ENCODE measurements at places on chromosomes 3 and 15.

GRCh38 chr15:101308604-101309435 is 13.8 kb upstream of the SNRPA1 start:
- no peak for DNase-seq

DNA sequence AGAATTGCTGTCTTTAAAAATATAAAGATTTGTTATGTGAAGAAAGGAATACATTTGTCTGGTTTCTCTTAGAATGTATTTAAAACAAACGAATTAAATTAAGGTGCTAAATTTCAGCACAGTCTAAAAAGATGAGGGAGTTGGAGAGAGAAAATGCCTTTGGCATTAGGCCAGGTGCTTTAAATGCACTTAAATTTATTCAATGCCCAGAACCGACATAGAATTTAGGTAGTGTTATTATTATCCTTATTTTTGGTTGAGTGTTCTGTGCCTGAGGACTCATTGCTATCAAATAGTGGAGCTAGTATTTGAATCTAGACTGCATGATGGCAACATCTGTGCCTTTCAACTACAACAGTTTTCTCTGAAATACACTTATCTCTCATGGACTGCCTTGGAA is 287.5 kb downstream of the RBMS3 start:
- no peak for DNase-seq

DNA sequence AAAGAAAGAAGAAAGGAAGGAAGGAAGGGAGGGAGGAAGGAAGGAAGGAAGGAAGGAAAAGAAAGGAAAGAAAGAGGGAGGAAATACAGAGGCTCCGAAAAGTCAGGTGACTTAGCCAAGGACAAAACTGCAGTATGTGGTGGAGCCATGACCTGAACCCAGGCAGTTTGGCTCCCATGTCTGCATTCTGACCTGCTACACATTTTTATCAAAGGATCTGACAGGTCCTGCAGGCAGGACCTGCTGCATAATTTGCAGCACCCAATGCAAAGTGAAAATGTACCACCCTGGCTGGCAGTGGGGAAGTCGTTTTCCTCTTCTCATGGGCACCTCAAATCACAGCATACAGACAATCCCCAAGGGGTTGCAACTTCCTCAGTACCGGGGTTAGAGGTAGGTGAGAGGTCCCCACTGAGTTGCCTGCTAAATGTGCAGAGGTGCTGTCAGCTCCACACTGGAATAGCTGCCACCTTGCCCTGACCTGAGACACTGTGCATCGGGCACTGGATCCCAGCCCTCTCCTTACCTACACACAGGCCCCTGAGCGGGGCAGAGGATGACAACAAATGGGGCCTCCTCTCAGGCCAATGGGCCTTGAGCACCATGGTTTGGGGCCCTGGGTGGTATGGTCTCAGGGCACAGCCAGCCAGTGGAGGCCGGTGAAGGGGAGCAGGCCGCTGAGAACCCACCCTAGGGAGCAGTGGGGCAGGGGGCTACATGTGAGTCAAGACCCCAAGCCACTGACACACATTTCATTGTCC is 175.1 kb downstream of the SHQ1 start:
- DNase-seq: no peak

DNA sequence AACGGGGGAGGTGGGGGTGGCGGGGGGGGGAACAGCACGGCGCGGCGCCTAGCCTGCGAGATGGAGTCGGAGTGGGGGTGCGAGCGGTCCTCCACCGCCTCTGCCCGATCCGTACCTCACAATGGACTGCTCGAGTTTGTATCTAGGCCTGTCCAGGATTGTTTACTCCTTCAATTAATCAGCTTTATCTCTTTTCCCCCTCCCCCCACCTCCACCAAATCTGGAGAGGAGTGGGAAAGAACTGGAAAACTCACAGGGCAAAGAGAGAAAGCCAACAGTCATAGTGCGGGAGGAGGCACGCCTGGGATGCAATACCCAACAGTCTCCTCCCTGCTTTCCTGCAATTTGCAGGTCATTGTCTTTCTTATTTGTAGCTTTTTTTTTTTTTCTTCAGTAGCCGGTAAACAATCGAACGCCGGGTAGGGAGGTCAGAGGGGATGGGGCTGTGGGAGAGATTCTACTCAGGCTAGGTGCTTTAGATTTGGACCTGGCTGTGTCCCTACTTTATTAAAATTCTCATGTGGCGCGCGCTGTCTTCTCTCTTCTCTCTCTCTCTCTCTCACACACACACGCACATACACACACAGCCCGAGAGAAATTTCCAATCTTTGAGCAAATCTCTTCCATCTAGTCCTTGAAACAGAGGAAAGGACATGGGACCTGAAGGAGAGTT is 6.9 kb upstream of the MEIS2 start:
- DNase-seq: no peak

DNA sequence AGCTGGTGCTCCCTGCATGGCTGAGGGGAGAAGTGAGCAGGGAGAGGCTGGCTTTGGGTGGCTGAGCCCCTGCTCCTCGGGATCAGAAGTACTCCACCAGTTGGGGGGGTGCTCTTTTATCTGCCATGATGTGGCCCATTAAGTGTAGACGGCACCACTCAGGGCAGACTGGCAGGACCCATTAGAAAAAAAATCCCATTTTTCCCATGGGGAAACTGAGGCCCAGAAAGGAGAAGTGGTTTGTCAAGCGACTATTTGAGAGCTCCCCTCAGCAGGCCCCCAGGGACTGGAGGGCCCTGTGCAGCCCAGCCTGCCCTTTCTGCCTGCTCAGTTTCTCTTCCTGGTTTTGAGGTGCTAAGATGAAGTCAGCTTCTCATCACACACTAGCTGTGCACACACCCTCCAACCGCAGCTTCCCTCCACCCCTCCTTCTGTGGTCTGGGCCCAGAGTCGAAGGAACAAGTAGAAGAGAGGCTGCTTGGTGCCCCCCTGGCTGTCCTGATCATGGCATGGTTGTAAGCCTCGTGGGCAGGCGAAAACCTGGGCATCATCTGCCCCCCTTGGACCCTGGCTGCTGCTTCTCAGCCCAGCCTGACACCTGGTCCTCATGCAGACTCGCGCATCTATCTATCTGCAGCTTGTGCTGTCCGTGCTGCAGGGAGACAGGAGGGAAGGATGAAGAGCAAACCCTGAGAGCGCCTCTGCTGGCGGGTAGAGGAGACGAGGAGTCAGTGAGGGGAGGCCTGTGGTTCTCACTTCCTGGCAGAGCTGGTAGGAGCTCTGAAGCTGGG is 5.6 kb downstream of the CSK start:
- peak; percentile 85 for DNase-seq
